ENCODE measurements at places on chromosomes 2 and 18.

DNA sequence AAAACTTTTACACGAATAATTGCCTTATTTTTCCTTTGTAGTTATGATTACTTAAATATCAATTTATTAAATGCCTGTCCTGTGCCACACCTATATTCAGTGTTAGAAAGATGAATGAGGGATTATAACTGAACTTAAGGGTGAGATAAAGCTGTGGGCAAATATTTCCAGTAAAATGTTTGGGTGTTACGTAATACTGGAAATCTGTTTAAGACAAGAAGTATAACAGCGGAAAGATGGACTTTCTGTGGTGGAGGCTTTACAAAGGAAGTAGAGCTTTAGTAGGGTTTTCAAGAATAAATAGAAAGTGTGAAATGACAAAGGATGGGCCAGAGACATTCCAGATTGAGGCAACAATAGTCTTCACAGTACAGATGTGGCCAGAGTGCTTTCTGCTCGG, 927.0 kb downstream of the DPP10 start:
- DNase-seq, result no peak

DNA sequence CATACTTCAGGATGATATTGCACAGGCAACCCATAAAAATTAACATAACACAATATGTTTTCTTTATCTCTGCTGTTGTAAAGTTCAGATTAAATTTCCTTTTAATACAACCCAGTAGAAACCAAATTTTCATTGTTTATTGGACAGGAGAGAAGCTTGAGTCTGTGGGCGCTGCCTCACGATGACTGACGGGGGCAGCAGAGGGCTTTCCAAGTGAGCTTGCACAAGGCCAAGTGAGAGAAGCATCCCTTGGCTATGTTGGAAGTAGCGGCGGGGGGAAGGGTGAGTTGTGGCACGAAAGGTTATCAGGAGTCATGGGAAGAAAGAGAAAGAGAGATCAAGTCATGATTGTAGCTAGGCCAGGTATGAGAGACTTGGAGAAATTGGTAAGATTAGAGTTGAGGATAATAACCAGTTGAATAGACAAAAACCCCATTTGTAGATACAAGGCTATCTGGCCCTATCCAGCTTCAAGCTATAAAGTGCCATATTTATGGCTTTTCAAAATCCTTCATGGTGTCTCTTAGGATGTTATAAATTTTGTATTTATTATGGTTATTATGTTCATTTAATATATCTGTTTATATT, 413.7 kb upstream of the FAM98A start:
- no peak for DNase-seq

DNA sequence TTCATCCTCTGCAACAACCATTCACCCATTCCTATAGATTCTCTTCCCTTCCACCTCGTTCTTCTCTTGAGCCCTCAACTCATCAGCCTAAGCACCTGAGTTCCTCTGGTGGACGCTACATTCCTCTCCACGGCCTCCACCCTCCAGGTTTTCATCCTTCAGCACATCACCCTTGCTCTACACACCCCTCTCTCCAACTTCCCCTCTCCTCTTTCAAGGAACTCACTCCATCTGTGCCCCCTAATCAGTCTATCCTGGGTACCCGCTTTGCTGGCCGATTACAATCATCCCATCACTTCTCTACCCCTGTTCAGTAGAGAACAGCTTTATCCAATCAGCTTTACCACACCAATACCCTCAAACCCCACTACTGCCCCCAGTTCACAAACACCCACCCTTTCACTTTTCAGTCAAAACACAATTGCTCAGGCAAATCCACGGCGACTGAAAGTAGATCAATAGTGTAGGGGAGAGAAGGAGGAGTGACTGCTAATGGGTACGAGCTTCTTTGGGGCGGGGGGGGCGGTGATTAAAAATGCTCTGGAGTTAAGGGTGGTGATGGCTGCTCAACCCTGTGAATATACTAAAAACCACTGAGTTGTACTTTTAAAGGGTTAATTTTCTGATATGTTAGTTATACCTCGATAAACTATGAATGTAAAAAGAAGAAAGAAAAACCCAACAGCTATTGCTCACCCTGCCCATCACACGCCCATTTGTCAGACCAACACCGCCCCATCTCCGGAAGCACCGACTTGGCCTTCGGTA, 857 bp downstream of the DYM start:
- DNase-seq, result no peak

GRCh38 chr2:1459727-1460126, 46.5 kb downstream of the TPO start:
- DNase-seq, result no peak

GRCh38 chr18:80145196-80145804, 36.2 kb downstream of the ADNP2 start:
- DNase-seq, result no peak

- no peak for DNase-seq
These were observed 332.4 kb downstream of the PARD3B start for GRCh38 chr2:204877691-204878090.

GRCh38 chr18:25518716-25519053, 166.7 kb upstream of the ZNF521 start:
- no peak for DNase-seq

- no peak for DNase-seq
These were observed 43.2 kb downstream of the FOSL2 start for GRCh38 chr2:28435814-28436351.

DNA sequence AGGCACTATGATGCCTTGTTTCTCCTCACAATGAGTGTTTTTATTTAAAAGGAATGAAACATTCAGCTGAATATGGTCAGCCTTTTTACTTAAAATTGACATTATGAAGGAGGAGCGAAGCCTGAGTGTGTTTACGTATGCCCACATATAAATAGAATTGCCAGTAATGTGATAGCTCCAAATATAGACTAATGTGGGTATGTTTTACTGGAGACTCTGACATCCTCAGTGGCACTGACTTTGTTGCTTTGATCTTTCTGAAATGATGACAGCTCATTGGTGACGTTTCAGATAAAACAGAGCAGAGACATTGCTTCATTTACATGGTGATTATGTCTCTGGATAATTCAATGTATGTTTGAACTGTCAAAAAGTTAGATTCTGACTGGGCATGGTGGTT, 167.0 kb downstream of the MGAT5 start:
- DNase-seq, result no peak

GRCh38 chr2:25570161-25570845, 103.1 kb downstream of the DTNB start:
- no peak for DNase-seq

GRCh38 chr2:54724560-54725342, 1.3 kb downstream of the EML6 start:
- no peak for DNase-seq

DNA sequence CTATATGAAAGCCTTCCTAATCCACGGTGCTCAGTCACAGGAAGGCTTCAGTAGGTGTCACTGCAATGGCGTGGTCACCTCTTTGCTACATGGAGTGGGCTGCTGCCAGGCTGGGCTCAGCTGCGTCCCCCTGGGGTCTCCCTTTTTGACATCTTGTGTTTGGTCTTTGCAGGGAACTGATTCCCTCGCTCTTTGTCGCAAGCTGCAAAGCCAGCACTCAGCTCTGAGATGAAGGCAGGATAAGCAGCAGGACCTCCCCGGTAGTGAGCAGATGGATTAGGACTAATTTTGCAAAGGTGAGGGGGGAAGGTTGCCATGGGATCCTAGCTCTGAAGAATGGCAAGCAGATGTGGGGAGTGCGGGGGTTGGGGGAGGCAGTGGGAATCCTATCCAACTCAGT, 173.9 kb upstream of the ARL4C start:
- no peak for DNase-seq

GRCh38 chr2:121342751-121343150, 57.7 kb upstream of the TFCP2L1 start:
- no peak for DNase-seq

- DNase-seq, result no peak
These were observed 216.0 kb downstream of the DSEL start for GRCh38 chr18:67300498-67300897.

- no peak for DNase-seq
These were observed 405.9 kb downstream of the XIRP2 start for GRCh38 chr2:167293943-167294775.

DNA sequence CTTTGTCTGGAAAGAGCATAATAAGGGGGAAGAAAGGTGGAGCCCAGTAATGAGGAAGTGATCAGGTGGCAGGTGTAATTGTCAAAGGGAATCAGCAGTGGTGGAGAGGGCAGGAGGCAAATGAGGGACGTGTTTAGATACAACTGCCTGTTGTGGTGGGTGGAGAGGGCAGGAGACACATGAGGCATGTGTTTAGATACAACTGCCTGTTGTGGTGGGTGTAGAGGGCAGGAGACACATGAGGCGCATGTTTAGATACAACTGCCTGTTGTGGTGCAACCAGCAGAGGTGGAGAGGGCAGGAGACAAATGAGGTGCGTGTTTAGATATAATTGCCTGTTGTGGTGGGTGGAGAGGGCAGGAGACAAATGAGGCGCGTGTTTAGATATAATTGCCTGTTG, 173.1 kb downstream of the ANKRD30B start:
- no peak for DNase-seq

- no peak for DNase-seq
These were observed 46.7 kb upstream of the CDKL4 start for GRCh38 chr2:39290433-39290832.
